Peyer's patch (tissue), 4 donors: ENCODE measurements at places on chromosomes 7 and 10.

DNA sequence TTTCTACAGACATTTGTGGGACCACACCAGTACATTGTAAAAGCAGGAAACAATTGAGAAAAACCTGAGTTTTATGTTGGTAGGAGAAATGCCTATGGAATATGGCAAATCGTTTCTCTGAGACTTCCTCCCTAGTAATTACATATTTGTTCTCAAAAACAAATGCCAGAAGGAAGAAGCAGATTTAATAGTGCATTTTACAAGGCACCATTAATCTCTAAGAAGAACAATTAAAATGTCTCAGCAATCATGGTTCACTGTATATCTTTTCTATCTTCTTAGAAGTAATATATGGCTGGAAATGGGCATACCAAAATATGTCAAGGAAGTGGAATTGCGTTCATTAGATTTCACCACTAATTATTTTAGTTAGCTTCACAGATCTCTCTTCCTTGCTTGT lies 13.3 kb downstream of the CAV1 start:
- no peak for DNase-seq

DNA sequence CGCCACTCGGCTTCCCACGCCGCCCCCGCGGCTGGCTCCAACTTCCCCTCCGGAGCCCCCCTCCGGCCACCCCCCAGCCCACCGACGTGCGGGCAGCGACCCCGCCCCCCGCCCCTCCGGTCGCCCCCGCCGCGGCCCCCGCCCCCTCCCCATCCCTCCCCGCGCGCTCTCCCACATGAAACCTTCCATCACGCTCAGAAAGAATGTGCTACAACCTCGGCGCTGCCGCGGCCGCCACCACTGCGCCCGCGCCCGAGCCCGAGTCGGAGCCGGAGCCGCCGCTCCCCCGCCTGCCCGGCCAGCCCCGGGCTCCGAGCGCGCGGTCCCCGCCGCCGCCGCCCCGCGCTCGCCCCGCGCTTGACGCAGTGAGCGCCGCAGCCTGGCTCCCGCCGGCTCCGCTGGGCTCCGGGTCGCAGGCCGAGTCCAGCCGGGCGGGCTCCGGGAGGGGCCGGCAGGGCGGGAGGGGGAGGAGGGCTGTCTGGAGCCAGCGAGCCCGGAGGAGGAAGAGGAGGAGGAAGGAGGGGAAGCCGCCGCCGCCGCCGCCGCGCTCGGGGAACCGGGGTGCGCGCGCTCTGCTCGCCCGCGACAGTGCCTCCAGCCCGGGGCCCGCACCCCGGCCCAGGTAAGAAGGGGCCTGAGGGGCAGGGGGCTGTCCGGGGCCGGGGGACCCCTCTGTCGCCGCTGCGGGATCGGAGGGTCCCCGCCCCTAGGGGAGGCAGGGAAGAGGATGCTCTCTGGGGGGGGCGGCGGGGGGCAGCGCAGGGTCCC lies 4.3 kb upstream of the ELFN1 start:
- peak; percentile 42 for DNase-seq

GRCh38 chr7:92799446-92800211 lies 36.7 kb downstream of the CDK6 start:
- DNase-seq: no peak

GRCh38 chr10:6625428-6625827 lies 45.4 kb upstream of the PRKCQ start:
- no peak for DNase-seq

- DNase-seq: no peak
These were observed 9.5 kb downstream of the SEPHS1 start for GRCh38 chr10:13338390-13339110.
